Activated naive CD8-positive, alpha-beta T cell treated with anti-CD3 and anti-CD28 coated beads for 36 hours (primary cell): ENCODE measurements at places on chromosomes 5 and 9.

DNA sequence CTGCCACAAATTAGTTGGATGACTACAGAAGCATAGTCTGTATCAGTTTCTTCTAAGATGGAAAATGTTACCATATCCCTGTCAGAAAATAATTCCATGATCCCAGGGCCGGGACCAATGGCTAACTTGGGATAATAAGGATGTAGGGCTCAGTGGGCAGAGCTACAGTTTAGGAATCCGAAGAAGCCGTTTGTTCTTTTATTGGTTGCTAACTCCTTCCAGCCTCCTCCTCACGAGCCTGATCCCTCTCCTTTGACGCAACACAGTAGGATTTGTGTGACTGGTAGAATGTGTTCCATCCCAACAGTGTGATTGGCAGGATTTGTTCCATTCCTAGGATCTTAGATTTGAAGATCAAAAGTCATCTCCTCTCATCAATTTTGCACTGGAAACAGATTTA lies 496.9 kb downstream of the AGTPBP1 start:
- no peak for DNase-seq

DNA sequence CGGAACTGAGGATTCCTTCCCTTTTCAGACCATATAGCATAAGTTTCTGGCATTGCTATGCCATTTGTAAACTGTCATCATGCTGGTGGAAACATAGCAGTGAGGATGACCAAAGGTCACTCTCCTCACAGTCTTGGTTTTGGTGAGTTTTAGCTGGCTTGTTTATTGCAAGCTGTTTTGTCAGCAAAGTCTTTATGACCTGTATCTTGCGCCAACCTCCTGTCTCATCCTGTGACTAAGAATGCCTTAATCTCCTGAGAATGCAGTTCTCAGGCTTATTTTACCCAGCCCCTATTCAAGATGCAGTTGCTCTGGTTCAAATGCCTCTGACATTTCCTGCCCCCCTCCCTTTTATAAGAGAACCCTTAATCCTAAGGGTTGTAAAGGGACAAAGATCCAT lies 26.7 kb upstream of the GRIA1 start:
- no peak for DNase-seq

- DNase-seq = no peak
Observed at GRCh38 chr5:9878206-9878605, 248.1 kb upstream of the TAS2R1 start.

GRCh38 chr5:139243425-139243970 lies 45.3 kb upstream of the SIL1 start:
- no peak for DNase-seq

DNA sequence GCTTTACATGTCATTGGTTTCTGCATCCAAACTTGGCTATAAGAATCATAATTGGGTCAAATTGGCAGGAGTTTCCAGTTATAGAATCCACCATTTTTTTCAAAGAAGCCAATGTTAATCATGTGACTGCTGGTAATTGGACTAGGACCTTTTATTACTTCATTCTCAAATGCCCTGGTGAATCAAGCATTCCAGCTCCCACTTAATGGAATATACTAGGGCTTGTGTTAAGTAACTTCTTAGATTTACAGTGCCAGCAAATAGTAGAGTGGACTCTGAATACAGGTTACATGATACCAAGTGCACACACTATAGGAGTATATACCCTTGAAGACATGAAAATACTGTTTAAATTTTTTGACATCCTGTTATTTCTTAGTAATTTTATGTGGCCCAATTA lies 96.7 kb downstream of the NUDT12 start:
- no peak for DNase-seq

DNA sequence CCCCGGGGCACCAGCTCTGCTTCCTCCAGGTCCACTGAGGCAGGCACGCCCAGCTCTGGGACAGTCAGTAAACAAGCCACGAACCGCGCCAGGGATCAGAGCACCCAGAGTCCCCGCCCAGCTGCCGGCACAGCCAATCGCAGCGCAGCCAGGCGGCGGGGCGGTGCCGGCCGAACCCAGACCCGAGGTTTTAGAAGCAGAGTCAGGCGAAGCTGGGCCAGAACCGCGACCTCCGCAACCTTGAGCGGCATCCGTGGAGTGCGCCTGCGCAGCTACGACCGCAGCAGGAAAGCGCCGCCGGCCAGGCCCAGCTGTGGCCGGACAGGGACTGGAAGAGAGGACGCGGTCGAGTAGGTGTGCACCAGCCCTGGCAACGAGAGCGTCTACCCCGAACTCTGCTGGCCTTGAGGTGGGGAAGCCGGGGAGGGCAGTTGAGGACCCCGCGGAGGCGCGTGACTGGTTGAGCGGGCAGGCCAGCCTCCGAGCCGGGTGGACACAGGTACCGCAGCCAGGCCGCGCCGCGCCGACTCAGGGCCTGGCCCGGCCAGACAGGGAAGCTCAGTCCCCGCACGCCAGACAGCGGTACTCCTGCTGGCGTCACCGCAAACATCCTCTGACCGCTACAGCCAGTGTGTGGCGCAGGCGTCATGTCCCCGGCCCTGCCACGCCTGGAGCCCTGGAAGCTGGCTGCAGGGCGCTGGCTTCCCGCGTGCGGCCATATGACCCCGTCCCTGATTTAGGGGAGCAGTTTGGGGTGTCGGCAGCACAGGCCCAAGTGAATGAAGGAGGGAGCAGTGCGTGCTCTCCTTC lies at the start of gene CTSL:
TSS of gene CTSL (plus strand) at position 220 of the 810 bp plus-strand sequence. CDS start 1,485 bp downstream, outside the sequence.
- peak; percentile 47 for DNase-seq

- DNase-seq = no peak
Observed at GRCh38 chr9:6630502-6631206, 14.9 kb downstream of the GLDC start.

GRCh38 chr5:53321073-53321472 lies 159.4 kb upstream of the FST start:
- DNase-seq = no peak

DNA sequence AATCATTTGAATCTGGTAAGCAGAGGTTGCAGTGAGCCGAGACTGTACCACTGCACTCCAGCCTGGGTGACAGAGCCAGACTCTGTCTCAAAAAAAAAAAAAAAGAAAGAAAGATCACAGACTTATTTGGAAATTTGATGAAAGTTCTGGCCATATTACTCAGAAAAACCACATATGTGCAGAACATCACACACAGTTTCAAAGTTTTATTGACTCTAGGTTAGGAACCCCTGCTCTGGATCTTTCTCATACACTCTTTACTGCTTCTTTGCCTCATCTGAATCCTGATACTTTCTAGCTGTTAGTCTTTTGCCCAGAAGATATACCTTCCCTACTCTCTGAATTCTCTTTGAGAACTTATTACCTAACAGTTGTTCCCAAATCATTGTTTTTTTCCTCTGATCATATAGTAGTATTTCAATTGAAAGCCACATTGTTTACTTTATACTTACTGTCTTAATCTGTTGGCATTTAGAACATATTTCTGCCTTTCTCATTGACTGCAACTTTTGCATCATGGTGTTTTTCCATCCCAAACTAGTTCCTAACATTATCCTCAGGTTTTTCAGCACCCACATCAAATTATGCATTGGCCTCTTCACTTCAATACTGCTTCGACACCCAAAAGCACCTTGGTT lies 68.7 kb downstream of the LNPEP start:
- peak; percentile 2 for DNase-seq

- DNase-seq = no peak
Observed at GRCh38 chr9:21560281-21560745, 78.2 kb upstream of the IFNE start.

DNA sequence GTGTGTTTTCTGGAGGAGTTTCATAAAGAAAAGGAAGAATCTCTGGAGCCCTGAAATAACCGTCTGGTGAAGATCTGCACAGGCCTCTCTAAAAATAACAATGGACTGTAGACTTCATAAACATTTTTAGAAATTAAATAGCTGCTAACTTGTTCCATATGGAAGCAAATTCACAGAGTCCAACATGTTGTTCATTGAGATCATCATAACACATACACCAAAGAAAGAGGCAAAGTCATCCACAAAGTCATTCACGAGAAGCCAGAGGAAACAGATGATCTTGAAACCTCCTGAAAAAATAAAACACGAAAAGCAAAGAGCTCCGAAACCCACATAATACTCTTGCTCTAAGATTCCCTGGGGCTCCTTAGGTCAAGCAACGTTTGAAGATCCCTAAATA lies 347.8 kb downstream of the EFNA5 start:
- DNase-seq = no peak

- peak; percentile 42 for DNase-seq
Observed at GRCh38 chr5:79845448-79846197, 145.4 kb downstream of the MTX3 start.

- no peak for DNase-seq
Observed at GRCh38 chr9:133181561-133181960, 17.8 kb upstream of the GBGT1 start.

DNA sequence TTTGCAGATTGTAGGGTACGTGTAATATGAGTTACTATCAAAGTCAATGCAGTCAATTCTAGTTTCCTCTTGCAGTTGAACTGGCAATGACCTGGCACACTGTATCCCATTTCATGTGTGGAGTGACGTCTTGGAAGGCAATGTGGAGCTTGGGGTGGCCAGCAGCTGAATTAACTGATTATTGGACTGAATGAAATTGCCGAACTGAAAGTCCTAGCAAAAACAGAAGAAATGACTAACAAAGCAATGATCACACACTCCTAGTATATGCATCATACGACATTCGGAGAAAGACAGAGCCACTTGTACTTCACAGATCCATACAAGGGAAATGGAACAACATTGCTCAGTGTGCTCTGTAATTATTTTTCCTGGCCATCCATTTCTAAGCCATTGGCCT lies 259.1 kb upstream of the DAPK1 start:
- DNase-seq = no peak

DNA sequence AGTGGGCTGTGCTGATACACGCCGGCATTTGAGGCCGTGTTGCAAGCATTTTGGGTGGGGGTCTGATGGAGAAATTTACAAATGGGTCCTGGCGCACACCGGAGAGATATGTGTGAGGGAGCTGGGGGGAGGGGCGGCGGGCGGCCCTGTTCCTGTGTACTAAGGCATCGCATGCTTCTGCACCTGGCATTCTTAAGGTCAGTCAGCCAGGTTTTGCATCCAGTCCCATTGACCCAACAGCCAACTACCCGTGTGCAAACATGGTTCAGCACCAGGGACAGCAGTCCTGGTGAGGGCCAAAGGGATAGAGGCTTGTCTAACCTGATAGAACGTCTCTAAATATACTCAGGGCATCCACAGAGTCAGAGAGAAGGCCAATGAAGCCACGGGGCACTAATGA lies 839 bp downstream of the GABRG2 start:
- DNase-seq = peak; percentile 2

DNA sequence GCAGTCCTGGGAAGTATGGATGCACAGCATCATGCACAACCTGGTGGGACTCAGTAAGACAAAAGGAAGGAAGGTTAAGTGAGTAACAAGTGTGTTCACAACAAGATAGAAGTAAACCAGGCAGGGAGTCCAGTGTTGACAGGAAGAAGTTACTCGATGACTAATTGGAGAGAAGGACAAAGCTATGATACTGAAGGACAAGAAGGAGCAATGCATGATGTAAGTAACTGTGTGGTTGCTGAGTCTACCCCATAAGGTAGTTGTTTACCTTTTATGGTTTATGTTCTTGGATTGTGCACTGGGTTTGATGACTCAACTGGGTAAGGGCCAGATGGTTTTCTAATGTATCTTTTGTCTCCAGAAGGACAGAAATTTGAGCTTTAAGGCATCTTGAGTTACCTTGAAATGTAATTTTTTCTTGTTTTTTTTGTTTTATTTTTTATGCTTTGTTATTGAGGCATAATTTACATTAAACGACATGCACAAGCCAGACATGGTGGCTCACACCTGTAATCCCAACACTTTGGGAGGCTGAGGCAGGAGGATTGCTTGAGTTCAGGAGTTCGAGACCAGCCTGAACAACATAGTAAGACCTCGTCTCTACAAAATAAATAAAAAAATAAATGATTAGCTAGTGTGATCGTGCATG lies 89.2 kb upstream of the CAST start:
- DNase-seq = no peak

- no peak for DNase-seq
Observed at GRCh38 chr5:42779083-42779482, 22.5 kb downstream of the CCDC152 start.

GRCh38 chr9:89418882-89419640 lies 78.9 kb downstream of the SEMA4D start:
- DNase-seq = peak; percentile 73

DNA sequence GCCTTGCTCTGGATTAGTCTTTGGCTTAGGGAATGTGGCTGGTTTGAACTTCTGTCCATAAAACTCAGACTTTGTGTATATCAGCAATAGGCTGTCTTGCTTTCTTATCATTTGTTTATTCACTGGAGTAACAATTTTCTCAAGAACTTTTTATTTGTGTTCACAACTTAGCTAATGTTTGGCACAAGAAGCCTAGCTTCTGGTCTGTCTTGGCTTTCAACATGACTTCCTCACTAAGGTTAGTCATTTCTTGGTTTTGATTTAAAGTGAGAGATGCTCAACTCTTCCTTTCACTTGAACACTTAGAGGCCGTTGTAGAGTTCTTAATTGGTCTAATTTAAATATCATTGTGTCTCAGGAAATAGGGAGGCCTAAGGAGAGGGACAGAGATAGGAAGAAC lies 4.9 kb downstream of the FBXO38 start:
- DNase-seq = no peak

DNA sequence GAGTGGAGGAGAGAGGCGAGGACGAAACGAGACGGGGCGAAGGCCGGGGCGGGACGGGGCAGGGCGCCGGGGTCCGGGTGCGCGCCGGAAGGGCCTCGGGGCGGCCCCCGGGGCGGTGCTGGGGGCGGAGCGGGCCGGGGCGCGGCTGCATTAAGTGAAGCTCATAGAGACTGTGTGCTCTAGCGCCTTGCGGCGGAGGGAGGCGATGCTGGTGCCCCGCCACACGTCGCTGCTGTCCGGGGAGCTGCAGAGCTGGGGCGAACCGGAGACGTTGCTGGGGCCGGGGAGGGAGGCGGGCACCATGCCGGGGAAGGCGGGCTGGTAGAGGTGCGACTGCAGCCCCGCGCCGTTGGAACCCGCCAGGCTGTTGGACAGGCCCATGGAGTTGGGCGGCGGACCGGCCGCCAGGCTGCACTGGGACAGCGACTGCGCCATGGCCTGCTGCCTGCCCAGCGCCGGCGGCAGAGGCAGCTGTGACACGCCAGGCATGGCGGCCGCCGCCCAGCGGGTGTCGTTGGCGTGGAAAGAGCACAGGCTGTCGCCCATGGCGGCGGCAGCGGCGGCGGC lies 8.3 kb downstream of the OTP start:
- peak; percentile 68 for DNase-seq

- DNase-seq = no peak
Observed at GRCh38 chr5:55250064-55250463, 16.7 kb upstream of the CCNO start.

GRCh38 chr5:127216898-127217675 lies 73.5 kb upstream of the MEGF10 start:
- DNase-seq = no peak

DNA sequence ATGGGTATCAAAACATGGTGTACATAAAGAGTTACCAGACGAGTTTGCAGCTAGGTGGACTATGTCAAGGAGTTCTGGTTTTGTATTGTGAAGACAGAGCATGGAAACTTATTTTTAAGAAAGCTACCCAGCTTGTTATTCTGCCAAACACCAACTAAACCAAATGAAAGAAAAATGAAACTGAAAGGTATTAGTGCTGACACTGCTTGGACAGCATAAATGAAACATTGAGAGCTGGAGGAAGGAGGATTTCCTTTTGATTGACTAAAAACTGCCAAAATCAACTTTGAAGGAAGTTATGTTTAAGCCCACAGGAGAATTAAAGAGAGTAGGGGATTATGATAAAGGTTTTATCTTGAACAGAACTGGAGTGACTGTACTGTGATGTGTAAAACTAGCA lies 766.2 kb downstream of the PTPRD start:
- no peak for DNase-seq
